ENCODE measurements at places on chromosomes 5 and 9.
A peak's percentile ranks its signal among the peaks of the same experiment; 100 is the strongest.

DNA sequence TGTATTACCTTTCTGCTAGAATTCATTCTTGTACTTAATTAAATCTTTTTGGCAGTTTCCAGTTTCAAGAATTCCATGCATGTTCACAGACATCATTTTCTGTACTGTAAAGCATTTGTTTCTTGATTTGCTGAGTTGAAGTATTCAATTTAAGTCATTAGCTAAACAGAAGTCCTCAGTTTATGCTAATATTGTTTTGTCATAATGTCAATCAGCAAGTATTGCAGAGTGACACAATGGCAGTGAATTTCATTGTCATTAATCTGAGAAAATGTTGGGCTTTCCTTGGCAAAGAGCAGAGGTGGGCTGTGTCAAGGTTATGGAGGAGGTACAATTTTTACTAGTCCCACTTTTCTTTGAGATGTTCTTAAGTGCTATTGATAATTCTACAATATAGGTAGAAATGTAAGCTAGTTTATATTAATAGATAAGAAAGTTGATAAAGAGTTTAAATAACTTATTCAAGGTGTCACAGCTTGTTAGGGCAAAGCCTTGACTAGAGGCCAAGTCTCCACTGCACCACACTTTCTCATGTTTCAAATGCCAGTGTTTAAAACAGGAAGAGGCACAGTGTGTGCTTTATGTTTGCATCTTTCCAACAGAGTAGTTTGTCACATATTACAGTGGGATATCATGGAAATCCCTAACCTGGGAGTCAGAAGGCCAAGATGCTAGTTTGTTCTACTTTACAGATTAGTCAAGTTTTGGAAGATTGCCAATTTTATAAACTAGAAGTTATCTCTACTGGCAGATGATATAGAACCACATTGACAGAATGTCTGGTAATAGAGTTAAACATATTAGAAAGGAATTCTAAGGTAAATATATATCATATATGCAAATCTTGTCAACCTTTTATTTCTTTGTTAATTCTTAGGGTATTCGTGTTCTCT, 56.3 kb downstream of the SLF1 start:
- DNase-seq, result no peak

GRCh38 chr9:111957856-111958631, 61.4 kb downstream of the UGCG start:
- peak; percentile 98 for DNase-seq

- no peak for DNase-seq
Measured at GRCh38 chr5:138606378-138607064, 31.3 kb upstream of the HSPA9 start.

GRCh38 chr5:98942847-98943246, 14.0 kb upstream of the CHD1 start:
- DNase-seq, result no peak

- no peak for DNase-seq
Measured at GRCh38 chr9:695252-695651, 146.2 kb upstream of the DMRT1 start.

DNA sequence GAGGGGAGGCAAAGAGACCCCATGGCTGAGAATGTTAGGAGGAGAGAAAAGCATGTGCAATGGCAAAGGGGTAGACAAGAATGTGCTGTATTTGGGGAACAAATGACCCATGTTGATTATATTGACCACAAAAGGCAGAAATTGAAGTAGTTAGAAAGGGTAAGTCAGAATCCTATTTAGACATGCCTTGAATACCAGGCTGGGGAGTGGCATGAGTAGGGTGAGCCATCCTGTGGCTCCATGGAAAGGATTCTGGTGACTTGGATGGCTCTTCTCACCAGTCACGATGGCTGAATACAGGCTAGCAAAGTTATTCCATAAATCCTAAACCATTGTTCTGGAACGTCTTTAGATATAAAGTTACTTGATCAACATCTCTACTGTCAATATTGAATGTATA, 73.4 kb upstream of the MEF2C start:
- no peak for DNase-seq

GRCh38 chr9:91187965-91188344, 173.8 kb downstream of the AUH start:
- DNase-seq, result peak; percentile 88

GRCh38 chr9:113426701-113427100, 16.2 kb downstream of the C9orf43 start:
- DNase-seq, result no peak

GRCh38 chr5:42518595-42519221, 95.5 kb downstream of the GHR start:
- DNase-seq, result peak; percentile 36

GRCh38 chr9:93122721-93123221, 11.3 kb downstream of the NINJ1 start:
- no peak for DNase-seq

- peak; percentile 6 for DNase-seq
Measured at GRCh38 chr5:73007051-73007450, 51.2 kb downstream of the FCHO2 start.

DNA sequence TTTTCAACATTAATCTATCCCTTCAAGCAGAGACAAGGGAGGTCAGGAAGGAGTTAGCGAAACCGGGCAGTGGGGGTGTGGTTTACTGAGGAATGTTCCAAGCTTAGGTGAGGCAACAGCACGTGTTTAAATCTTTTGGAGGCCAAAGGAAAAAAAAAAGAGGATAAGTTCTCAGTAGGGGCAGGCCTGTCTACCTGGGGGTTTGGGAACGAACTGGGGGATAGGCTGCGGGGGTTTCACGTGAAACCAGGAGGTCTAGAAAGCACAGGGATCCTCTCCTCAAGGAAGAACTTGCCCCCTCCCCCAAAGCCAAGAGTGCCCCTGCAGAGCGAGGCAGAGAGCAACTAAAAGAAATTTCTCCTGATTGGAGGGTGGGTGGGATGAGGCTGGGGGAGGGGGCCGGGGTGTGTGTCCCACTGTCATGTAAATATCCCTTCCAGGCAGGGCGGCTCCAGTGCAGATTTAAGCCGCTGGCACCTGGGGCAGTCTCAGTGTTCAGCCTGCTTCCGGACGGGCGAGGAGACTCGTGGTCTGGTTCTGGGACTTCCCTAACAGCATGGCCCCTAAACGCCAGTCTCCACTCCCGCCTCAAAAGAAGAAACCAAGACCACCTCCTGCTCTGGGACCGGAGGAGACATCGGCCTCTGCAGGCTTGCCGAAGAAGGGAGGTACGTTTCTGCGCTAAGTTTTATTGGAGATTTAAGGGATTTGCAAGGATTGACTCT, 5.5 kb upstream of the SET start:
- peak; percentile 71 for DNase-seq

DNA sequence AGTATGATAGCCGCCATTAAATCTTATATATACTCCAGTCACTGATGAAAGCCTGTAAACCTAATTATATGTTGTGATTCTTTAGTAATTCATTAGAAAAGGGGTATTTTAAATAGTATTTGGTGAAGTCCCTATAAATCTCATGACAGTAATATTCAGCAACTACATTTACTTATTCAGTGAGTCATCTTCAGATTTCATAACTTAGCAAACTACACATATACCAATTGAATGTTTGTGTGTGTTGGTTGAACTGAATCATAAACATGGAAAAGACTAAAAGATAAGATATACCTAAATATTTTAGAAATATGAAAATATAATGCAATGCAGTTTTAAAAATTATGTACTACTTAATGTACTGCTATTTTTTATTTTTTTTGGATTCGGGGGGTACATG, 1050.4 kb downstream of the MAT2B start:
- no peak for DNase-seq

DNA sequence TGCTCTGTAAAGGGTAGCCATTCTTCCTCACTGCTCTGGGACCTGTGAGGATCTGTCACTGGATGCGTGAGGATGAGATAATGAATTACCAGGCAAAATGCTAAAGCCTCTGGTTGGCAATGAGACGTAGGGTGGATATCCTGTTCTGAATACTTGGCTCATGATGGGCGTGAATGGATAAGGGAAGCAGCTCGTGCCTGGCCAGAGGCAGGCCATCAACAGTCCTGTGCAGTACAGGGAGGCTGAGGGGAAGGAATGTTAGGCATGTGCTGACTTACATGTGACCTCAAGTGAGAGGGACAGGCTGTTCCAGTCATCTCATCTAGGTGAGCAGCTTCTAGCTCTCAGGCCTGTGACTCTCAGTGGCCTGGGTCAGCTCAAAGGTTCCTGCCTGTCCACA, 172.8 kb downstream of the CARTPT start:
- peak; percentile 79 for DNase-seq

GRCh38 chr5:163306421-163306820, 131.0 kb upstream of the CCNG1 start:
- DNase-seq, result no peak

GRCh38 chr5:177452688-177453638, 6.3 kb downstream of the PRR7 start:
- no peak for DNase-seq

- DNase-seq, result no peak
Measured at GRCh38 chr5:3526551-3527185, 69.0 kb upstream of the IRX1 start.
